ENCODE measurements at places on chromosomes 11 and 22.

DNA sequence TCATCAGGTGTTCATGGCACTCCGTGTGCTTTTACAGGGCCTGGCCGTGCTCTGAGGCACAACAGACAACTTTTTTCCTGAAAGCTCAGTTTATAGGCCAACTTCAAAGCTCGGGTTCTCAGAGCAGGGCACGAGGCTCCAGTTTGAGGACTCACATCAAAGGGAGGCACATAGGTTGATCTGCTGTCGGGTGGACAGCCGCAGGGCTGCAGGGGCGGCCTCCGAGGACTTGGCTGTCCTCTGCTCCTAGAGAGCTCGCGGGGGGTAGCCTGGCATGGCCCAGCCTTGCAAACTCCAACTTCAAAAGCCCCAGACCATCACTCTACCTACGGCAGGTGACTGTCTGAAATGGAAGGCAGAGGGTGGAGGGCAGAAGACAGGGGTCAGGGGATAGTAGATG, 31.6 kb downstream of the C11orf58 start:
- DNase-seq: no peak

DNA sequence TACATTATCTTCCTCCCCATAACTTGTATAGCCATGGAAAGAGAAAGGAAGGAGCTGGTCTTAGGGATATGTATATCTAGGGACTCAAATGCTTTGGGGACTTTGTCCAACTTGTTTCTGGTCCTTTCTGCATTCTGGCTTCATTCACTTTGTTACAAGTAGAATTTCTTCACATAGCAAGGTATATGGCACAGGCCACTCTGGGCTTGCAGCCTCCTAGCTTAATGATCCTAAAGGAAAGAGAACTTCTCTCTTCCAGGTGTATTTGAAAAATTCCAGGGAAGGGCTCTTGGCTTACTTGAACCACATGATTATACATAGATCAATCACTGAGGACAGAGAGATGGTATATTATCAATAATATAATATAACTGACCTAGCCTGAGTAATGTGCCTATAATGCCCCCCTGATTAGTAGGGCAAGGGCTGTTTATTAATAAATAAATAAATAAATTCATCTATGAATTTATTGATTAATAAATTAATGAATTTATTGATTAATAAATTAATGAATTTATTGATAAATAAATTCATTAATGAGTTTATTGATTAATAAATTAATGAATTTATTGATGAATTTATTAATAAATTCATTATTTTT, 48.2 kb upstream of the CEP295 start:
- no peak for DNase-seq

- DNase-seq: no peak
Measured at GRCh38 chr11:1589996-1590395, 4.9 kb upstream of the KRTAP5-1 start.

GRCh38 chr11:123302751-123303195, 107.7 kb upstream of the CLMP start:
- DNase-seq: no peak

DNA sequence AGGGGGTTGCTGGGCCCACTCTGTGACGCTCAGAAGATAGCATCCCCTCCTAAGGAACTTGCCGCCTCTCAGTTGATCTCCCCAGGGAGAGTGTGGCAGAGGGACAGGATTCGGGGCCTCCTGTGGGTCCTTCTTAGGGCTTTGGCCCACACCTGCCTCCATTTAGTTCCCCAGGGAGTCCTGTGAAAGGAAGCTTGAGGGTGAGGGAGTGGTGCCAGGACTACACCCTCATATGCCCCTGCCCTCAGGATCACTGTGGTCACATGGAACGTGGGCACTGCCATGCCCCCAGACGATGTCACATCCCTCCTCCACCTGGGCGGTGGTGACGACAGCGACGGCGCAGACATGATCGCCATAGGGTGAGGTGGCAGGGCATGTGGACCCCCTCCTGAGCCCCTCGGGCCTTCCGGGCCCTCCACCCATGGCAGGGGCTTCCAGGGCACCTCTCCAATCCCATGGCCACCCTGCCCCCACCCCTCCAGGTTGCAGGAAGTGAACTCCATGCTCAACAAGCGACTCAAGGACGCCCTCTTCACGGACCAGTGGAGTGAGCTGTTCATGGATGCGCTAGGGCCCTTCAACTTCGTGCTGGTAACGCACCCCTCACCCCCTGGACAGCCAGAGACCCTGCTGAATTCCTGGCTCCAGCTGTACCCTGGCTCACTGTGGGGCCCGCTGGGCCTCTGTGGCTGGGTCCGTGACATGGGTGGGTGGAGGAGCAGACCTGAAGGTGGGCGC, 3.5 kb downstream of the INPP5J start:
- DNase-seq: no peak

GRCh38 chr11:2928605-2929530, at the start of gene PHLDA2:
Gene PHLDA2 (minus strand): TSS chr11:2929420. CDS start chr11:2929364, 56 bp downstream.
- no peak for DNase-seq

DNA sequence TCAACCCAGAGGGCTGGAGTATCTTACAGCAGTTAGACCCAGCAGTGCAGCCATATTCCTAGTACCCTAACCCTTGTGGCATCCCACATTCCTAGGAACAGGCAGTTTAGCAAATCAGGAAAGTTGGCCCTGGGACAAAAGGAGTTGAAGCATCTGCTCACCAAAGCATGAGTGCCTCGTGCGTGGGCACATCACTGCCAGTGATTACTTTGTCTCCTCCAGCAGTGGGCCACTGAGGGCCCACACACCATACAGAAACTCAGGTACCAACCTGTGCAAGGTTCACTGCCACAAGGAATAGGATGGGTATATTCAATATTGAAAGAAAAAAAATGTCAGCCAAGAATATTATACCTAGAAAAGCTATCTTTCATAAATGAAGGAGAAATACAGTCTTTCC, 227.5 kb upstream of the CNTN5 start:
- no peak for DNase-seq

DNA sequence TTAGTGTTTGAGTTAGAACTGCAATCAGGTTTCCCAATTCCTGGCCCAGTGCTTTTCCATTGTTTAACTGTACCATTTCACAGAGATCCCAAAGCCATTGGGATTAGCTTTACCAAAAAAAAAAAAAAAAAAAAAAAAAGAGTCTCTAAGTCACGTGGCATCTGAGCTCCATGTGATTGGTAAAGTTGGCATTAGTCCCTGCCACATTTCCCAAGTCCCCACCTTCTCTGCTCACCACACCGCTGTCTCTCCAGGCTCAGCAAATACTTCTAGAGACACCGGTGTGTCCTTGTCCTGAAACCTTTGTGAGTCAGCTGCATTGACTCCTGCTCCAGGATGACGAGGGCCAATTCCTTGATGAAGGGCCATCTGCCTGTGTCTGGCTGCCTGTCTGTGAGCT, 305.3 kb downstream of the KIRREL3 start:
- no peak for DNase-seq

- peak; percentile 34 for DNase-seq
Measured at GRCh38 chr22:35921777-35922176, 106.8 kb downstream of the RBFOX2 start.

GRCh38 chr11:32082346-32082986, 8.4 kb upstream of the RCN1 start:
- no peak for DNase-seq
